ENCODE measurements at places on chromosomes 2 and 18.
A peak's percentile ranks its signal among the peaks of the same experiment; 100 is the strongest.

DNA sequence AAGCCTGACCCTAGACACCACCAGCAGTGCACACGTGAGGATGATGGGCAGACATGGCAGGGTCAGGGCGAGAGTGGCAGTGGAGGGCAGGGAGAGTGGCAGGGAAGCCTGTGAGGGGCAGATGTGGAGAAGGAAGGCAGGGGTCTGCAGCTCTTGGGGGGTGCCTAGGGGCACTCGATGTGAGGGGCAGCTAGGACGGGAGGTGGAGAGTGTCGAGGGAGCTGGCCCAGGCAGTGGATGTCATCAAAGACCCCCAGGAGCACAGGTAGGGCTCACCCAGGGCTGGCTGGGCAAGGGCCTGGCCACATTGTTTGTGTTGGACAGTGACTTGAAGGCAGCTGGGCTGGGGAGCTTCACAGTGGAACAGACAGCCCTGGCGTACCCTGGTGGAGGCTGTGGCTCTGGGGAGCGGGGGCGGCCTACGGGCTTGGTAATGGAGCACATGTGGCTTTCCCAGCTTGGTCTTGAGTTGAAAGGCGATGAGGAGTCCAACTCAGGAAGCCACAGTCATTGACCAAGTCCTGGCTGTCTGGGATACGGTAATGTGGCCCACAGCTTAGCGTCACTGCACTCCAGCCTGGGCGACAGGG lies 87.1 kb downstream of the RTP5 start:
- DNase-seq = no peak

DNA sequence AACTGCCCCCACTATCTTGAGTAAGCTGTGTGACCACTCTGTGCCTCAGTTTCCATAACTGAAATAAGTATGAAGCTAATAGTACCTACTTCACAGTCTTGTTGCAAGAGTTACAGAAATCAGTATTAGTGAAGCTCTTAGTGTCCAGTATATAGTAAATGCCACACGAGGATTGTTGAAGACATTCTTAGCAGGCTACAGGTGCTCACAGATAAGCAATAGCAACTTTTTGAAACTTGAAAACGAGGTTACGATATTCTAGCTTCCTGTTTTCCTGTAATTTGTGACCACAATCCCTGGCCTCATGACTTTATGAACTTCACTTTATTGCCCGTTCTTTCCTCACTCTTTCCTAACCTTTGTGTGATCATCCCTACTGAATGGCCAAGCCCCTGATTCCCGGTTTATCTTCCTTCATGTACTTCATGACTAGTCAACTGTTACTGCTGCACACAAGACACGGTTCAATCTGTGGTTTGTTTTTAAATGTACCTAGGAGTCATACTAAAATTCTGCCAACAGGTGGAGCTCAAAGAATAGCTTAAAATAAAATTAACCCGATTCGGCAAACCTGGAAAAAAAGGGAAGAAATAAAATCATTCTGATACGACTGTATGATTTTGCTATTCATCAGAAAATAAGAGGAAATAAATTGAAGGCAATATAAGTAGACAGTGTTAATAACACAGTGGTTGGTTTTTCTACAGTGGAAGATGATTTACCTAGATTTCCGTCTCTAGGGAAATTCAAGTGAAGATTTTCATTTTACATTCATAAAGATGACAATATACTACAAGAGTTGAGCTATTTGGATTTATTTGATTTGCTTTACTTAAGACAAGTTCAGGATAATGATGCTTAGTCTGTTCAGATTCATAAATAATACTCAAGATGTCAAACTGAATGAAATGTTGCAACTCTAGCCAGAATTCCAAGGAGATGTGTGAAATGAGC lies 38.1 kb upstream of the STAT1 start:
- no peak for DNase-seq

DNA sequence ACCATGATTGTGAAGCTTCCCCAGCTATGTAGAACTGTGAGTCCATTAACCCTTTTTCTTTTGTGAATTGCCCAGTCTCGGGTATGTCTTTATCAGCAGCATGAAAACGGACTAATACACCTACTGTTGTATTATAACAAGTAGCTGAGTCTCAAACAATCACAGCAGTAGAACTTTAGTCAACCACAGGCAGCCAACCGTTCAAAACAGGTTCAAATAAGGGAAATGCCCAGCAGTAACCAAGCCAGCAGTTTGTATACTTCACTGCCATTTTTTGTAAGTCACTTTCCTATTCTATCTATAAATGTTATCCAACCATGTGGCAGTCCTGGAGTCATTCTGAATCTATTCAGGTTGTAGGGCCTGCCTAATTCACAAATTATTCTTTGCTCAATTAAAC lies 1560.6 kb upstream of the SLC39A10 start:
- DNase-seq = no peak

DNA sequence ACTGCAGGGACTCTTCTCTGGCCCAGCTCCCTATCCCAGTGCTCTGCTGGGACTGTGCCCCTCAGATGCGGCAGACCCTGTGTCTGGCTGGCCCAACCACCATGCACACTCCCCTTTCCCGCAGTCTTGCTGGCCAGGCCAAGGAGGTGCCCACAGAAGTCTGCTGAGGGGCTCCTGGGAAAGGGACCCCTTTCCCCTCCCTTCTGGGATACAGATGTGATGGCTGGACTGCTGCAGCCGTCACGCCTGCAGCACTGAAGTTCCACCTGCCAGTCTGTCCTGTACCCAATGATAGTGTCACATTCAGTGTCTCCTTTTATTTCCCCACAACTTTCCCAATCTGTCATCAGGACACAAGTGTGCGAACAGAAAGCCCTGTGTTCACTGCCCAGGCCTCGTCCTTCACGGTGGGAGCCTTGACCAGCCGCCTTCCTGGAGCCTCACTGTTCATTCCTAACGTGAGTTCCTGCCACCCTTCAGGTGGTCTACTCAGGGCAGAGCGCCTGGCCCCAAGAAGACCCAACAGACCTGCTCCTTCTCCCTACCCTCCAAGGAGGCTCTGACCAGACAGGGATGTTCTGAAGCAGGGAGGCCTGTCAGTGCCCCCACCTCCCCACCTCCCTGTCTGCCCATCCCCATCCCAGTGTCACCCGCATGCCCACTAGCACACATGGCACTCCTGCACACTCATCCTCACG lies 47.1 kb downstream of the ANKMY1 start:
- DNase-seq = peak; percentile 11

- no peak for DNase-seq
These were observed 212.0 kb downstream of the CPS1 start for GRCh38 chr2:210768329-210768910.

GRCh38 chr18:58438958-58439300 lies 190.0 kb downstream of the ALPK2 start:
- no peak for DNase-seq

GRCh38 chr2:237490009-237490711 lies 3.1 kb downstream of the MLPH start:
- no peak for DNase-seq
